ENCODE measurements at places on chromosomes 5 and 9.
A peak's percentile ranks its signal among the peaks of the same experiment; 100 is the strongest.

DNA sequence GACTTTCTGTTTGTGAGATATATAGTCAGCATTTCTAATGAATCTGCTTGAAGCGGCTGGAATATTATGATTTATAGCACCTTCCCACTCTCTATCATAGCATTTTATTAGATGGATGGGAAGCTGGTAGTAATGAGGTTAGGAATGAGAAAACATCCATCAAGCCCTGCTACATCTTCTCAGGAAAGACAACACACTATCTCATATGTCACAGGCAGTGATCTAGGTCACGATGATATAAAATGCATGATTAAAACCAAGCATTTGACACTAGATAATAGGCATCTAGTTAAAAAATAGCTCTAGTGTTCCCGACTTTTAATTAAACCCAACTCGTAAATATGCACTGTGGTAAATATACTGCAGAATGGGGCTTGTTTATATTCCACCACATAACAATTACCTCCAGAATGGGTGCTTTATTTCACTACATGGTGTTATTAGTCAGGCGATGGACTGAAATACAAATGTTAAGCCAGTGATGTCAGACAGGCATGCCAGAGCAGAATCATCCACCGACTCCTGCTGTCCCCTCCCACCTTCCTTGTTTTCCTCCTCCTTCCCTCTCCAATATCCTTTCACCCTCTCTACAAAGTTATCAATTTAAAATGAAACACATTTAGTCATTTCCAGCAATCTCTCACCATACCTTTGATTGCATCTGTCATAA is 286.8 kb downstream of the SPATA31D1 start:
- no peak for DNase-seq

GRCh38 chr5:176863041-176863764 is 35.9 kb downstream of the HK3 start:
- DNase-seq: no peak

DNA sequence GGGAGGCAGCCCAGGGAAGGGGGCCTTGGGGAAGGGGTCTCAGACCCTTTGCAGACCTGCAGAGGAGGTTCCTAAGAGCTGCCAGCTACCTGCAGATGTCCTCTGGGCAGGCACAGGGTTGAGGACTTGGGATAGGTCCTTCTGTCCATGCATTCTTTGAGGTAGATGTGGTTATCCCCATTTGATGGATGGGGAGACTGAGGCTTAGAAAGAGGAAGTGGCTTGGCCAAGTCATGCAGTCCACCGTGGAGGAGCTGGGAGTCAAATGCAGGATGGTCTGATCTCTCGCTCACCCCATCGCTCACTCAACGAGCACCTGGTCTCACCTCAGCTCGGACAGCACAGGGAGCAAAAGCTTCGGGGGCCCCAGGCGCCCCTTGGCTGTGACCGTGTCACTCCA is 20.2 kb downstream of the ADAMTSL2 start:
- no peak for DNase-seq

DNA sequence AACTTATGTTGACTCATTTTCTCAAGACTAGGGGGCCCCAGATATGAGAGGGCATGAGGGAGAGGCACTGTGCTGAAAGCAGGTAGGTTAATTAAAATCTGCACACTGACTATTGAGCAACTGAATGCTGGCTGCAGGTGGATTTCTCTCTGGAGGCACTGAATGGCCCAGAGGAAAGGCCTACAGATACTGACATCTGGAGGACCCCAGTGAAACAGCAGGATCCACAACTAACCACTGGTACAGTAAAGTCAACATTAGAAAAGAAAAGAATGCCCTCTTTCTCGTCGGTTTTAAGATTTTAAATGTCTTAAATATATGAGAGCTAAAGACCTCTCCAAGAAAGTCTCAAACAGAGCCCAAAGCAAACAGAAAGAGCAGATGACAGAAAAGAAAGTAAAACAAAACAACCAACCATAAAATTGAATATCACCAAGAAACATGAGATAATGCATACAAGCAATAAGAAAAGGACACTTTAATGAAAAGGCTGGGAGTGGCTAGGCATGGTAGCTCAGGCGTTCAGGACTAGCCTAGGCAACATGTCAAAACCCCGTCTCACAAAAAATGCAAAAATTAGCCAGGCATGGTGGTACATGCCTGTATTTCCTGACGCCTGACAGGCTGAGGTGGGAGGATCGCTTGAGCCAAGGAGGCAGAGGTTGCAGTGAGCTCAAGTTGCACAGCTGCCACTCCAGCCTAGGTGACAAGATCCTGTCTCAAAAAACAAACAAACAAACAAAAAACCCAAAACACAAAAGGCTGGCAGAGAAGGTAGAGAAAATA is 43.3 kb downstream of the PUM3 start:
- DNase-seq: no peak

DNA sequence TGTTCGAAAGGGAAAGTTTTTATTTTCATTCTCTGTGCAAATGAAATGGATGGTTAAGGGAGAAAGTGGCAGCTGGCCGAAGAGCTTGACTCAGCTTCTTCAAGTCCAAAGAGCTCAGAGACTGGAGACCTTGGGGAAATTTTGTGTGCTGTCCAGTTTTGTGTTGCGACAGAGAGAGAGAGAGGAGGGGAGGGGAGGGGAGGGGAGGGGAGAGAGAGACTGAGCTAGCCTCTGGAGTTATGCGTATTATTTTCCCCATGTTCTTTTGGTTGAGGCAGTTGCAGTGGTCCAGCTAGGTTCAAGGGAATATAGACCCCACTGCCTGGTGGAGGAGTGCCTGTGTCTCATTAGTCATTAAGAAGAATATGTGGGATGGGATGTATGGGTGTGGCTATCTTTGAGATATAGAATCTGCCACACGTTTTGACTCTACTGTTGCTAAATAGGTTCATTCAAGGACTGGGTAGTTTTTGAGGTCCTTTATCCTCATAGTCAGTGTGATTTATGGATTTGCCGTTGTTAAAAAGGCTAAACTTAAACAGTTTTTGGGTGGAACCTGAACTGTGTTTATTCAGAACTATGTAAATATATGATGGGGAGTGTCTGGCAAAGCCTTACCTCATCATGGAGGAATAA is 69.7 kb downstream of the ARHGAP26 start:
- no peak for DNase-seq

DNA sequence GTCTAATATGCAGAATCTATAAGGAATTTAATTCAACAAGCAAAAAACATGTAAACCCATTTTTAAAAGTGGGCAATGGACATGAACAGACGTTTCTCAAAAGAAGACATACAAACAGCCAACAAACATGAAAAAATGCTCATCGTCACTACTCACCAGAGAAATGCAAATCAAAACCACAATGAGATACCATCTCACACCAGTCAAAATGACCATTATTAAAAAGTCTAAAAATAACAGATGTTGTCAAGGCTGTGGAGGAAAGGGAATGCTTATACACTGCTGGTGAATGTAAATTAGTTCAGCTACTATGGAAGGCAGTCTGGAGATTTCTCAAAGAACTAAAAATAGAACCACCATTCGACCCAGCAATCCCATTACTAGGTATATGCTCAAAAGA is 3.1 kb upstream of the KLHL3 start:
- DNase-seq: no peak

DNA sequence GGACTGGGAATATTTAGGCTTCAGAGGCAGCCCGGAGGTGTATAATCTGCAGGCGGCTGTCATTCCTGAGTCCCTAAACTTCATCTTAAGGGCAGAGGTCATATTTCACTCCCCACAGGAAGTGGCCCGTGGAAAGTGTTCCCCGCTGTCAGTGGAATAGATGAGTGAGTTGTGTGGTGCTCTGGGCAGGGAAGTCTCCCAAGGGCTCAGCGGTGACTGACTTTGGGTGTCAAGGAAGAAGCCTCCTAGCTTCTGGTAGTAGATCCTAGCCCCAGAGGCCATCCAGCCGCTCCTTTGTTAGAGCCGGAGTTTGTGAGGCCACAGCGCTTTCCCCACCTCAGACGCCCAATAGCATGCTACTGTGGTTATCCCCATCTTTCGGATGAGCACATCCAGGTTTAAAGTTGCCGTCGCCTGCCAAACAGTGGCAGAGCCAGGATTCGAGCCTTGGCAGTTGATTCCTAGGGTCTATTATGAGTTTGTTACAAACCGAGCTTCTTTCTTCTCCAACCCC is 38.9 kb upstream of the TIFAB start:
- DNase-seq: no peak

DNA sequence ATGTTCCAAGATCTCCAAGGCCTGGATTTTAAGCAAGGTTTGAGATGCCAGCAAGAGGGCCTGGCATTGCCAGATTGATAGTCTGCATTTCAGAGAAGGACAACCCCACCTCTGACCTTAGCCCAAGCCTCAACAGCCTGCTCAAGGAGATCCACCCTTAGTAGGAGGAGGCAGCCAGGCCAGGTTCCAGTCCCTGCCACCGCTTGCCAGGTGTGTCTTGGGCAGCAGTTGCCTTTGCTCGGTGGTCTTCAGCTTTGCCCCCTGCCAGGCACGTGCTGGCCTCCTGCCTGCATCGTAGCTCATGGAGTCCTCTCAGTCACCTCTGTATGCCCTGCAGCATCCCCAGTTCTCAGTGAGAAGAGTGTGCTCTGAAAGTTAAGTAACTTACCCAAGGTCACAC is 134.2 kb downstream of the KCNIP1 start:
- DNase-seq: no peak

GRCh38 chr9:126615245-126615790 is 1.6 kb downstream of the LMX1B start:
- DNase-seq: no peak

- no peak for DNase-seq
Measured at GRCh38 chr5:161799316-161799715, 48.6 kb upstream of the GABRA1 start.

- no peak for DNase-seq
Measured at GRCh38 chr5:71013575-71013974, 11.6 kb downstream of the NAIP start.

GRCh38 chr9:118836891-118837290 is 532.3 kb downstream of the BRINP1 start:
- DNase-seq: no peak

- DNase-seq: peak; percentile 79
Measured at GRCh38 chr9:97710356-97711222, 13.4 kb upstream of the XPA start.

- DNase-seq: no peak
Measured at GRCh38 chr5:65338606-65339151, 143.0 kb downstream of the ADAMTS6 start.

- no peak for DNase-seq
Measured at GRCh38 chr9:130051855-130052254, 1.9 kb upstream of the GPR107 start.

DNA sequence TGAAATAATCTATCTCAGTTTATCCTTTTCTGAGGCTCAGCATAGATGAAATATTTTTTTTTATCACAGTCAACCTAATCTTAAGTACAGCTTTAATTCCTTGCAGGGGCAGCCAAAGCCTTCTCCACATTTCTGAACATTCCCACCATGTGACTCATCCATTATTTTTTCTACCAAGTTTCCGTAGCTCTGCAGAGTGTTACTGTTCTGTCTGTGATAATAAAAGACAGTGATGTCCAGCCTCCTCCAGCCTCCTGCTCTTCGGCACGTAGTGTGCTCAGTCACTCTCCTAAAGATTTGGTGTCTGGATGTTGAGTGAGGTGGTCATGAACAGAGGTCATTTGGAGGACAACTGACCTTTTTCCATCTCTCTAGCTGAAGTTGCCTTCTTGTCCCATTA is 338.1 kb upstream of the ADAMTS16 start:
- DNase-seq: peak; percentile 80

- peak; percentile 62 for DNase-seq
Measured at GRCh38 chr5:159098603-159099436, 896 bp downstream of the EBF1 start.

DNA sequence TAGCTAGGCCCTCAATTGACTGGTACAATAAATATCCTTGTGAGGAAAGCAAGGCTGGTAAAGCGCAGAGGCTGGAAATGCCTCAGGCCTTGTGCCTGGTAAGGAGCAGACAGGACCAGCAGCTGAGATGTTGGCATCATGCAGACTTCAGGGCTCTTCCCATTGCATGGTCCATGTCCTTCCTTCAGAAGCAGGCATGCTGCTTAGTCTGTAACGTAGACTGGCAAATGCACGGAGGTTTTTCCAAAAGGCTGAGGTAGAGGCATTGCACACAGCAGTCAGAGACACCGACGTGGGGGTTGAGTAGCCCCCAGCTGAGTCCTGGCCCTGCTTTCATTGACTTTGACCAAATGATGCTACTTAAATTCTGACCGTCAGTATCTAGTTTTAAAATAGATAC is 87.1 kb downstream of the ADRB2 start:
- DNase-seq: no peak

DNA sequence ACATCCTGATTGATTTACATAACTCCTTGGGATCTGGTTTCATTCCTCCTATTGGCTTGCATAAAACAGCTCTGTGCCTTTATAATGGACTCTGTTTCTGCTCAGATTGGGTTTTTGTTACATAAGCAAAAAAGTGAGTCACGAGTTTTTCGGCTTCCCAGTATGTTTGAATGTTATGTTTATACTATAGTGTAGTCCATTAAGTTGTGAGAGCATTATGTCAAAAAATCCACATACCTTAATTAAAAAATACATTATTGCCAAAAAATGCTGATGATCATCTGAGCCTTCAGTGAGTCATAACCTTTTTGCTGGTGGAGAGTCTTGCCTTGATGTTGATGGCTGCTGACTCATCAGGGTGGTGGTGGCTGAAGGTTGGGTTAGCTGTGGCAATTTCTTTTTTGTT is 144.6 kb downstream of the CCDC171 start:
- DNase-seq: peak; percentile 12

DNA sequence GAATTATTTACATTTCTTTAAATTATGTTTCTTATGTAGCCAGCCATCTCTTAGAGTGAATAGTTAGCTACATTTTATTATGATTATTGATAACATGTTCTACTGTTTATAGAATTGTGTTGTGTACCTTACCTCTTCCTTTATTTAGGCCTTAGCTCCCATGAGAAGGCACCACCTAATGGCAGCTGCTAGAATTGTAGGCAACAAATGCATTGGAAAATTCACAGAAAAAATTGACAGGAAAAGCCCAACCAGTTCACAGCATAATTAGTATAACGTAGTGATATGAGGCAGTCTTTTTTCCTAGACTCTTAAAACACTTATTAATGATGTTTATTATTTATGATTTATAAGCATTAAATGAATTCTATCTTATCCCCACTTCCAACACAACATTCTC is 175.8 kb downstream of the WDR70 start:
- DNase-seq: peak; percentile 14

DNA sequence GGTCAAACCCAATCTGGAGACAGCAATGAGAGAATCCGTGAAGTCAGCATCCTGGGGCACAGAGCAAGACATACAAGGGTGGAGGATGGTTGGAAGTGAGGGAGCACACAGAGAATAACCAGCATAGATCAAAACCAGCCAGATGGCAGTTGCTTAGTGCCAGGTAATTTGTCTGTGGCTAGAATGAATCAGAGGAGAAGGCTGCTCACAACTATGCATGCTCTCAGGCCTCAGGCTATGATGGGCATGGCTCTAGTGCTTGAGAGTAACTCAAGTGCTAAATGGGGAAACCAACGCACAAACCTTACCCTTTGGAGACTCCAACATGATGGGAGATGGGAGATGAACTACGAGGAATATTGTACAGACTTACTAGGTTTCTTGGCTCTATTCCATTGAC is 160.8 kb downstream of the DMRT2 start:
- no peak for DNase-seq

GRCh38 chr5:10461904-10462555 is 20.4 kb downstream of the ROPN1L start:
- DNase-seq: no peak
